ENCODE measurements at places on chromosomes 3 and 15.

DNA sequence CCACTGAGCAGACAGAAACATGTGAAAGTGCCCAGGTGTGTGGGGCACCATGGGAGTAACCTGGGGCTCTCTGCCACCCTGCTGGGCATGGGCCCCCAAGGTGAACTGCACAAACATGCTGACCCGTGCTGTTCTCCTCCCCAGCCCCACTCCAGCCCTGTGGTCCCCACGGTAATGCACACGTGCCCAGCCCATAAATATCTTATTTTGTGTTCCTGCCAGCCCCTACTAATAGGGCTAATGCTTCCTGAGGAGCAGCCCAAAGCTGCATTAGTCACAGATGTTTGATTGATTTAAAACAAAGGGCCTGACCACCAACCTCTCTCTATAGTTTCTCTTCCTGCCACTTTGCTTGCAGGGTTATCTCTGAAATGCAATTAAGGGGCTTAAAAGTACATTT lies 95.4 kb downstream of the ABHD5 start:
- no peak for DNase-seq

- DNase-seq, result no peak
Observed at GRCh38 chr3:192727032-192727847, at the start of gene FGF12. Gene FGF12, minus strand, starts transcription at chr3:192727541.

- DNase-seq, result no peak
Observed at GRCh38 chr3:14725564-14726440, 50.9 kb downstream of the C3orf20 start.

DNA sequence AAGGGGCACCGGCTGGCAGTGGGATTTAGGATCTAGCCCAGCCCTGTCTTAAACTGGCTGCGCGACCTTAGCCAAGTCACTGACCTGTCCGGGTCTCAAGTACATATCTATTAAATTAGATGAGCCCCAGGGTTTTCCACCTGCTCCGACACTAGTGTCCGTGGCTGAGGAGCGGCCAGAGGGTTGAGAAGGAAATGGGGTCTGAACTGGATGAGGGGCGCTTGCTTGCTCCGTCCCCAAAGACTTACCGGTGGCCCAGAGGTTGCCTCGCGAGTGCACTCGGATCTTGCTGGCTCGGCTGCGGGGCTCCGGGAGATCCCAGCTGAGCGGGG lies 285 bp downstream of the NMB start:
- DNase-seq, result no peak

DNA sequence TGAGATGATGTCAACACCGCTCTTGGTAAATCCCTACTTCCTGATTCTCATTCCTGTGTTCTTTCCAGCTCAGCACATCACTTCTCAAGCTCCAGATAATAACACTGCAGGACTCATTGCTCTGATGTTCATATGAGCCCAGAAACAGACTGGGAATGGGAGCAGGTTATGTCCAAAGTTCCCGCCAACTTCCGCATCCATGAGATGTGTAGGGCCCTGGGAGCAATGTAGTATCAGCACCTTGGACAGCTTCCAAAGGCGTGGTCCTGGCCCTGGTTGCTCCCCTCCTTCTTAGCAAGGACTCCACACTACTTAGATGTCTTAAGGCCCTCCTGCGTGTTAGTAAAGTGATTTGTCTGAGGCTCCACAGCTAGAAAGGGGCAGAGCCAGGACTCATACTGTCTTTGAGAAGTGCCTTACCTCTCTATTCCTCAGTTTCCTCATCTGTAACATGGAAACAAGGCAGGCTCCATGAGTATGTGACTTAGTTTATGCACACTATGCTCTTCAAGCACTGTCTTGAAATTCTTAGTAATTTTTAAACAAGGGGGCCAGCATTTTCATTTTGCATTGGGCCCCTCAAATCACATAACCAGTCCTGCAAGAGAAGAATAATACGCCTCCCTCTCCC lies 27.9 kb upstream of the SLC6A1 start:
- no peak for DNase-seq

GRCh38 chr3:99319450-99319849 lies 318.9 kb upstream of the COL8A1 start:
- no peak for DNase-seq

DNA sequence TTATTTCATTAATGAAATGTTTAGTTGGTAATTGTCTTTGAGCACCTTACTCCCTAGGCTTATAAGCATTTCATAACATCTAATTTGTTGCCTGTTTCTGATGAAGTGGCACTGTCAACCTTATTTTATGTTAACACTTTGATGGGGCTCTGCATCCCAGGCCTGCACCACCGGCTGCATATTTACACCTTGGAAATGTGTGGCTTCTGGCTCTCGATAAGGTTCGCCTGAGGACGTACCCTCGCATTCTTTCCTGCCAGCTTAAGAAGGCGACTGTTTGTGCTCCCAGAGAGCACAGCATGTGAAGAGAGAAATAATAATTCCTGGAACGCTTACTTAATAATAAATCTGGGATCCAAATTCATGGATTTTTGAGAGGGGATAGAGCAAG lies 763.3 kb upstream of the CFAP20DC start:
- DNase-seq, result no peak
